NCI-H1105 (cell line): ENCODE measurements at places on chromosomes 12 and 14.

- DNase-seq = no peak
These were observed 89.8 kb upstream of the DNM1L start for GRCh38 chr12:32589165-32589865.

- DNase-seq = no peak
These were observed 9.7 kb downstream of the NCOR2 start for GRCh38 chr12:124557518-124558223.

DNA sequence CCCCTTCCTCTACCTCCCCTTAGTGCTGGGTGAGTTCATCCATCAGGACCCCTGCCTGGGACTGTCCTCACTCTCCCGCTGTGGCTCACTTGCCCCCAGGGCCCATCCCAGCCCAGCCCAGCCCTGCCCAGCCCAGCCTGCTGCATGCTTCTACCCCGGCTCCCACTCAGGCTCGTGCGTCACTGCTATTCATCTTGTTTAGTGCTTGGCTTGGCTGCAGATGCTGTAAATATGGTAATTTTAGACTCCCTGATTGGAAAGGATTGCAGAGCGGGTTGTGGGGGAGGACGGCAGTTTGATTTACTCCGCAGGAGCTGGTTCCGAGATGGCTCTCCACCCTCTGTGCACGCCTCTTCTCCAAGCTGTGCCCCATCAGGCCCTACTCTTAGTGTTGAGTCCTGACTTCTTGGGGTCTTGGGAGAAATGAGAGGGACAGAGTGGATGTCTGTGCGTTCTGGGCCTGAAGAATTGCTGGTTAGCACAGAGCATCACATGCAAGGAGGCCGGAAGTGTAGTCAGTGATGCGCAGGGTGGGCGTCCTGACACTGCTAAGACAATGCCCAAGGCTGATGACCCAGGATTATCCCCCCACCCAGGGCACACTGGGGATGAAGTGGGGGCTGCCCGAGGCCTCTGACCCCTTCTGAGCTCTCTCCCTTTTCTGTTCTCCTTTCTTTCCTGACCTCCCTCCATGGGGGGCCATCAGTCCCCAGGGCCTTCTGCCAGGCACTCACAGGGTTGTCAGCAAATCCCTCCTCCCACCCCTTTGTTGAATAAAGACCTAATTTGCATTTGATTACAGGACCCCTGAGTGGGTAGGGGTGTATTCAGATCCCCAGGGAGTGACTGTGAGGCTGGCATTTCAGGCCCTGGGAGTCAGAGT lies 244.4 kb downstream of the ZFP36L1 start:
- DNase-seq = no peak

- no peak for DNase-seq
These were observed 75.9 kb downstream of the TMEM132D start for GRCh38 chr12:129827866-129828384.

GRCh38 chr12:86660488-86661147 lies 404.4 kb upstream of the MGAT4C start:
- DNase-seq = no peak

- no peak for DNase-seq
These were observed 1246.4 kb downstream of the SLC16A7 start for GRCh38 chr12:60842181-60842580.

DNA sequence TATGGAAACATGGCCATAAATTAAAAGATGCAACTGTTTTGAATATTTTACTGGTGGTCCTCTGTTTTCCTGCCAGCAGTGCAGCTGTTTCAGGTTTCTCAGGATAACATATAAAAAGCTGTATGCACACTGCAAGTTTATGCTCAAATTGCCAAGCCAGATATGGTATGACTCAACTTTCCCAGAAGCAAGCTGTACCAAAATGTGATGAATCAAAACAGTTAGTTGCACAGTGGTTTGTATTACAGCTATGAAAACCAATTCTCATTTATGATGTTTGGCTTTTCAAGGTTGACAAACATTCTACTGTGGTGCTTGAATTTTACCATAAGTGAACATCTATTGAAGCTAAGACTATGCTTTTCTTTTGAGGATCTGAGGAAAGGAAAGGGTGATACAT lies 15.5 kb downstream of the TRMT5 start:
- DNase-seq = no peak

DNA sequence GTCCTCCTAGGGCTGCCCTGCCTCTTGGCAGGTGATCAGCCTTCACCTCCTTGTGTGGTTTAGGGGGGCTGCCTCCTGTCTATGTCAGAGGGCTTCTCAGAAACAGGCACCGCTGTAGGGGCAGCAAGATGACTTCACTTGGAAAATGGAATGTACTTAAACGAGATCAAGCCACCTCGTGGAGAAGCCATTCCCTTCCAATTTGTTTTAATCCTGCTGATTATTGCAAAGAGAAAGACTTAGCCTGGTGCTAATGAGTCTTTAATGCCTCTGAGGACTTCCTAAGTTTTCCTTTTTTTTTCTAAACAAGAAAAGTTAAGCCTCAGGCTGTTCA lies 62.3 kb upstream of the RFLNA start:
- no peak for DNase-seq

DNA sequence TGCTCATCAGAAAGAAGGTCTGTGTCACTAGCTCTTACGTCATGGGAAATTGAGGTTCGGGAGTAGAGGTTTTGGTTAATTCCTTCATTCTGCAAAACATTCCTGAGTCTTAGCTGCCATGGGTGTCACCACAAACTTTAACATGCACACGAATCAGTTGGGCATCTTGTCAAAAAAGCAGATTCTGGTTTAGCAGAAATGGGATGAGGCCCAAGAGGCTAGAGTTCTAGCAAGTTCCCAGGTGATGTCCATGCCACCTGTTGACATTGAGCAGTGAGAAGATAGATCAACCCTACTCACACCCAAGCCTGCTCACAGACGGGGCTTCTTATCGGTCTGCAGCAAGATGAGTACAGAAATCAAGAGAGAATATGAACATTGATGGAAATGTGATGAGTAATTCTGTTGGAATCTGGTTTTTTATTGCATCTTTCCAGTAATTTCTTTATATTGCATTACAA lies 11.7 kb upstream of the RIN3 start:
- no peak for DNase-seq

DNA sequence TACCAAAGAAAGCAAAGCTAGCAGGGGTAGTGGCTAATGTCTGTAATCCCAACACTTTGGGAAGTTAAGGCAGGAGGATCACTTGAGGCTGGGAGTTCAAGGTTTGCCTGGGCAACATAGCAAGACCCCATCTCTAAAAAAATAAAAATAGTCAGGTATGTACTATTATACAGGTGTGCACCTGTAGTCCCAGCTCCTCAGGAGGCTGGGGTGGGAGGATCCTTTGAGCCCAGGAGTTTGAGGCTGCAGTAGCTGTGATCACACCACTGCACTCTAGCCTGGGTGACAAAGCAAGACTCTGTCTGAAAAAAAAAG lies 142.2 kb downstream of the PAWR start:
- DNase-seq = no peak

DNA sequence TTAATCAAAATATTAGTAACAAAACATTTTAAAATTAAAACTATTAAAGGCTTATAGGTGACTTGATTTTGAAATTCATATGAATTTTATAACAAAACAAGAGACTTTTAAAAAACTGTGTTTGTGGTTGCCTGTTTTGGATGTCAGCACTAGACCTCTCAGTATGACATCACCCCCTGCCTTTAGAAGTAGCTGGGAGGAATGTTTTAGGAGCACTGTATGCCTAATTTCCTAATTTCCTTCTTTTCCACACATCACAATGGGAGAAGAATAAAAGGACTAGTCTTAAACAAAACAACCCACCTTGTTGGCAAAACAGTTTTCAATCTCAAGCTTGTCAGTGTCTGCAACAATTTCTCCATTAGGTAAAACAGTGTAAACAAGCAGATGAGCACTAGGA lies 48.1 kb upstream of the PZP start:
- DNase-seq = no peak

DNA sequence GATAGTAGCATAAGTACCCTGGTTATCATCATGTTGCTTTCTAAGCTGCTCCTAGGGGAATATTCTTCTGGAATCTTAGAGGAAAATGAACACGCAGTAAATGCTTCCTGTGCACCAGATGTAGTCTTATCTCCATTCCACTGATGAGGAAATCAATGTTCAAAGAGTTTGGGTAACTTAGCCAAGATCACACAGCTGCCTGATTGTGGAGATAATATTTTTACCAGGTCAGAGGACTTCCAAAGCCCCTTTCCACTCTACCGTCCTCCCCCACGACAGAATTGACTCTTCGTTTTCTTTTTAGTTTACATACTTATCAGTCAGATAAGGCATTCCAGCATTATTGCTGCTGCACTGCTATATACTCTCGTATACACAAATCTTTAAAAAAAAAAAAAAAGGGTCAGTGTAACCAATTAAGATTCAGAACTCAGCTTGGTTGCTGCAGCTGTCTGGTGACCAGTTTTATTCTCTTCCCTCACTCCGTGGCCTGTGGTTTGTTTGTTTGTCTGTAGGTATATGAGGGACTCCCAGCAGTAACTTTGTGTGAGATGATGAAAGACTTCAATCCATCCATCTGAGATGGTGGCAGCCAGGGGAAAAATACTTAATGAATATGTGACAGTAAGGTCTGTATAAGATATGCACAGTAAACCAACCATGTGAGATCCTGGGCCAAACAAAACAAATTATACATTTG lies 110.5 kb downstream of the TGFB3 start:
- no peak for DNase-seq

- no peak for DNase-seq
These were observed 951 bp downstream of the NR1H4 start for GRCh38 chr12:100474617-100475016.

DNA sequence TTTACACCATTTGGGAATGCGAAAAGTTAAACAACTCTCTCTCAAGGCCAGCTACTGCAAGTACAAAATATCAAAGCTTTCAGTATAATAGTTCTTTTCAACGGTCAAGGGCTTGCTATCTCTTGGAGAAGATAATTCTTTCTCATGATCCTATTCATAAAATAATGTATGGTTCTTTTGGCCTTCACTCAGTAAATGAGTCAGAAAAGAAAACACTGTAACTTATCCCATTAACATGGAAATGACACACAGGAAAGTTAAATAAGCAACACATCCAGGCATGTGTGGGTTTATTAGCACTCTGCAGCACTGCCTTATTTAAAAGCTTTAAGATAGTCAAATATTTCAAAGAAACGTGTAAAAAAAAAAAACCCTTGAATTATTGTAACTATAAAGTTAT lies 36.9 kb downstream of the ZFC3H1 start:
- DNase-seq = no peak

GRCh38 chr12:50188875-50189575 lies 21.9 kb upstream of the CERS5 start:
- no peak for DNase-seq

GRCh38 chr12:117045160-117046010 lies 53.8 kb downstream of the TESC start:
- DNase-seq = peak; percentile 94

GRCh38 chr12:11855983-11856374 lies 206.5 kb downstream of the ETV6 start:
- DNase-seq = peak; percentile 29

DNA sequence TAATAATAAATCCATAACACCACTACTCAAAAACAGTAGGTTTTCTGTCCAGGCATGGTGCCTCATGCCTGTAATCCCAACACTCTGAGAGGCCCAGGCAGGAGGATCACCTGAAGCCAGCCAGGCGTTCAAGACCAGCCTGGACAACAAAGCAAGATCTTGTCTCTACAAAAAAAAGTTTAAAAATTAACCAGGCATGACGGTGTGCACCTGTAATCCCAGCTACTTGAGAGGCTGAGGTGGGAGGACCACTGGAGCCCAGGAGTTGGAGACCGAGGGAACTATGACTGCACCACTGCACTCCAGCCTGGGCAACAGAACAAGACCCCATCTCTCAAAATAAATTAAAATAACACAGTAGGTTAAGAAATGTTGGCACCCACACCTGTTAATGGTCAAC lies 44.5 kb upstream of the AP4S1 start:
- DNase-seq = no peak

- DNase-seq = no peak
These were observed 88.9 kb downstream of the SLC2A13 start for GRCh38 chr12:40016980-40017379.

DNA sequence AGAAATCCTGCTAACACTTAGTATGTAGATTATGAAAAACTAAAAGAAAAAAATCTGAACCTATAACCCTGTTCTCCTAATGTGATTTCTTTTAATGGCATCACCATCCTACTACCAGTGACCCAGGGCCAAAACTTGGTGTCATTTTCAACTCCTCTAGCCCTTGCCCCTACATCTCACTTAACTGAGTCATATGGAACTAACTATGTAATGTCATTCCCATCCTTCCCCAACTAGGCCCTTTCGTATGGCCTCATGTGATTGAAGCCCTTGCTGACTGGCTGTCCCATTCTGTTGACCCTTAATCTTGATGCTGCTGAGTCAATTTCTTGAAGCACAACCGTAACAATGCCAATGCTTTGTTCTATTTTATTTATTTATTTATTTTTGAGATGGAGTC lies 7.6 kb downstream of the DMAC2L start:
- DNase-seq = no peak

GRCh38 chr14:37623426-37623951 lies 28.1 kb downstream of the TTC6 start:
- peak; percentile 9 for DNase-seq

DNA sequence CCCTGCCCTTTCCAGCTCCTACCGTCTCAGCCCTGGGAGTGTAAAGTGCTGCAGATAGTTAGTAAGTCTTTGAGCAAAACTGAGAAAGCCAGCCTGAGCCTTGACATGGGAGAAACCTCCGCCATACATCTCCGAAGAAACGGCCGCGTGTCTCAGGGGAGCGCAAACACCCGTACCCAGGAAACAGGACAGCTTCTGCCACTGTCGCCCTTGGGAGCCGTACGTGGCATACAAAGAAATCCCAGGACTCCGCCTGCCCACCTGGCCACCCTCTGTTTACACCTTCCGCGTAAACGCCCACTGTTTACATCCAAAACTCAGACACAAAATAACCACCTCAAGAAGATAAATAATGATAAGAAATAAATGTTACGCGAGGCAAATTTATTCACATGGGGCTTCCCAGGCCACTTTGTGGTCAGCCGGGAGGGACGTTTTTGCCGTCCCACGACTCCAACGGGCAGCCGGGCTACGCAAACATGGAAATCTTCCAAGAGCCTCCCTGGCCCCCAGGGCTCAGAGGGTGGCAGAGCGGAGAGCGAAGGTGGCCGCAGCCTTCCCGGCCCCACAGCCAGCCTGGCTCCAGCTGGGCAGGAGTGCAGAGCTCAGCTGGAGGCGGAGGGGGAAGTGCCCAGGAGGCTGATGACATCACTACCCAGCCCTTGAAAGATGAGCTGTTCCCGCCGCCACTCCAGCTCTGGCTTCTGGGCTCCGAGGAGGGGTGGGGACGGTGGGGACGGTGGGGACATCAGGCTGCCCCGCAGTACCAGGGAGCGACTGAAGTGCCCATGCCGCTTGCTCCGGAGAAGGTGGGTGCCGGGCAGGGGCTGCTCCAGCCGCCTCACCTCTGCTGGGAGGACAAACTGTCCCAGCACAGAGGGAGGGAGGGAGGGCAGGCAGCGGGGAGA lies at the start of gene BDKRB2:
BDKRB2 (plus strand) TSS at position 689 of the 908 bp plus-strand sequence. CDS start 32,269 bp downstream, outside the sequence.
- peak; percentile 86 for DNase-seq
